ENCODE measurements at places on chromosomes 16 and 17. TPM values are rescaled to one million over a fixed set of nuclear protein-coding genes. Genes with fewer than 3 reads are reported as not detected.

- no peaks in the 10 kb centered on the region for H3K27me3 ChIP-seq
- no peak overlapping the region for H3K4me3 ChIP-seq
- H3K27ac ChIP-seq, result no peak overlapping the region
Observed at GRCh38 chr17:50966163-50966666, 100.1 kb upstream of the TOB1 start.

GRCh38 chr17:17794382-17794781 is 42.4 kb downstream of the SREBF1 start:
- no peak overlapping the region for H3K4me3 ChIP-seq
- peaks cover 38% of the 10 kb centered on the region for H3K36me3 ChIP-seq
- H3K27me3 ChIP-seq, result no peaks in the 10 kb centered on the region
- no peak overlapping the region for H3K27ac ChIP-seq

DNA sequence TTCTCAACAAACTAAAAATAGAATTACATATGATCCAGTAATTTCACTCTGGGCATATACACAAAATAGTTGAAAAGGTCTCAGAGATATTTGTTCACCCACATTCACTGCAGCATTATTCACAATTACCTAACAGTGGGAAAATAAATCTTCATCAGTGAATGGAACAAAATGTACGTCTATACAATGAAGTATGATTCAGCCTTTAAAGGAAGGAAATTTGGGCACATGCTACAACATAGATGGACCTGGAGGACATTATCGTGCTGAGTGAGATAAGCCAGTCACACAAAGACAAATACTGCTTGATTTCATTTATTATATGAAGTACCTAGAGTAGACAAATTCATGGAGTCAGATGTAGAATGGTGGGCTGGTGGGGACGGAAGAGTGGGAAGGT is 47.0 kb downstream of the MFSD11 start:
- no peaks in the 10 kb centered on the region for H3K27me3 ChIP-seq
- no peaks in the 10 kb centered on the region for H3K4me1 ChIP-seq
- H3K27ac ChIP-seq, result no peak overlapping the region
- H3K4me3 ChIP-seq, result no peak overlapping the region
- no peak for DNase-seq
- H3K36me3 ChIP-seq, result no peaks in the 10 kb centered on the region

- peaks cover 9% of the 10 kb centered on the region for H3K36me3 ChIP-seq
- H3K4me1 ChIP-seq, result no peaks in the 10 kb centered on the region
- no peak overlapping the region for H3K4me3 ChIP-seq
- no peaks in the 10 kb centered on the region for H3K27me3 ChIP-seq
- no peak overlapping the region for H3K27ac ChIP-seq
Observed at GRCh38 chr16:53220585-53220984, 165.8 kb downstream of the CHD9 start.

DNA sequence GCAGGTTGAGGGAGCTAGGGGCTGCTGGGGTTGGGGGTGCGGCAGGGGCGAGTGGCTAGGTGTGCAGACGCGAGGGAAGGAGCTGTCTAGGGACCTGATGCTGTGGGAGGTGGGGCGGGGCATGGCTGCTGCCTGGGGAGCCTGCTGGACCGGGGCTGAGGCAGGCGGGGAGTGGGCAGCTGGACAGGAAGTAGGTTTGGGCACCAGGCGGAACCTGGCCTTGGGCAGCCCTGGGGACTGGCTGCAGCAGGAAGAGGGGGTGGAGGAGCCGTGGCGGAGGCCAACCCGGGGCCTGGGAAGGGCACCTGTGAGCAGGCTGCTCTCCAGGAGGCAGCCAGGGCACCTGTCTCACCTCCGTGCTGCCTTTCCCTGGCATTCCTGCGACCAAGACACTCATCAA is 5.9 kb upstream of the DNASE1L2 start:
- no peak overlapping the region for H3K4me3 ChIP-seq
- H3K36me3 ChIP-seq, result peaks cover 15% of the 10 kb centered on the region
- H3K27ac ChIP-seq, result no peak overlapping the region
- DNase-seq, result no peak
- H3K4me1 ChIP-seq, result no peaks in the 10 kb centered on the region

- no peaks in the 10 kb centered on the region for H3K27me3 ChIP-seq
- DNase-seq, result peak; percentile 70
- peak overlapping the region; percentile 72 for H3K27ac ChIP-seq
- peaks cover 8% of the 10 kb centered on the region for H3K36me3 ChIP-seq
Observed at GRCh38 chr17:77098884-77099545, 41.8 kb upstream of the SEC14L1 start.

DNA sequence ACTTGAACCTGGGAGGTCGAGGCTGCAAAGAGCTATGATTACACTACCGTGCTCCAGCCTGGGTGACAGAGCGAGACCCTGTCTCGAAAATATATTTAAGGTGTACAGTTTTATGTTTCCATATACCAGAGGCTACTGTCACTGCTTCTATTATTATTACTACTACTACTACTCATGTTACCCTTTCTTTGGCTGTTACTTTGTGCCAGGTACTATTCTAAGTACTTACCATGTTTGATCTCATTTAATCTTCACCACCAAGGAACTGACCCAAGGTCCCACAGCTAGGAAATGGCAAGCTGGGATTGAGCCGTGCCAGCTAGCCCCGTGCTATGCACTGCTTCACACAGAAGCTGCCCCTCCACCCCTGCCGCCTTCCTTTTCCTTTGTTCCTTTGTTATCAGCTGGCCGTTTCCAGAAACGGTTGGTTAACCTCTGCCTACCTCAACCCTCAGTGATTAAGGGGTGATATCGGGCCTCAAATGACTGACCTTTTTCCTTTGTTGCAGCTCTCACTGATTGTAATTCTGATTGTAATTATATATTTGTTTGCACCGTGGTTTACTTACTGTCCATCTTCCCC is 78.4 kb downstream of the ABCC1 start:
- H3K27me3 ChIP-seq, result no peaks in the 10 kb centered on the region
- no peak overlapping the region for H3K4me3 ChIP-seq
- H3K36me3 ChIP-seq, result peaks cover 32% of the 10 kb centered on the region

- no peaks in the 10 kb centered on the region for H3K27me3 ChIP-seq
- H3K36me3 ChIP-seq, result no peaks in the 10 kb centered on the region
- peak overlapping the region; percentile 25 for H3K27ac ChIP-seq
- H3K4me3 ChIP-seq, result no peak overlapping the region
- DNase-seq, result no peak
- peaks cover 28% of the 10 kb centered on the region for H3K4me1 ChIP-seq
Observed at GRCh38 chr17:28747051-28747691, 3.4 kb downstream of the TRAF4 start.

DNA sequence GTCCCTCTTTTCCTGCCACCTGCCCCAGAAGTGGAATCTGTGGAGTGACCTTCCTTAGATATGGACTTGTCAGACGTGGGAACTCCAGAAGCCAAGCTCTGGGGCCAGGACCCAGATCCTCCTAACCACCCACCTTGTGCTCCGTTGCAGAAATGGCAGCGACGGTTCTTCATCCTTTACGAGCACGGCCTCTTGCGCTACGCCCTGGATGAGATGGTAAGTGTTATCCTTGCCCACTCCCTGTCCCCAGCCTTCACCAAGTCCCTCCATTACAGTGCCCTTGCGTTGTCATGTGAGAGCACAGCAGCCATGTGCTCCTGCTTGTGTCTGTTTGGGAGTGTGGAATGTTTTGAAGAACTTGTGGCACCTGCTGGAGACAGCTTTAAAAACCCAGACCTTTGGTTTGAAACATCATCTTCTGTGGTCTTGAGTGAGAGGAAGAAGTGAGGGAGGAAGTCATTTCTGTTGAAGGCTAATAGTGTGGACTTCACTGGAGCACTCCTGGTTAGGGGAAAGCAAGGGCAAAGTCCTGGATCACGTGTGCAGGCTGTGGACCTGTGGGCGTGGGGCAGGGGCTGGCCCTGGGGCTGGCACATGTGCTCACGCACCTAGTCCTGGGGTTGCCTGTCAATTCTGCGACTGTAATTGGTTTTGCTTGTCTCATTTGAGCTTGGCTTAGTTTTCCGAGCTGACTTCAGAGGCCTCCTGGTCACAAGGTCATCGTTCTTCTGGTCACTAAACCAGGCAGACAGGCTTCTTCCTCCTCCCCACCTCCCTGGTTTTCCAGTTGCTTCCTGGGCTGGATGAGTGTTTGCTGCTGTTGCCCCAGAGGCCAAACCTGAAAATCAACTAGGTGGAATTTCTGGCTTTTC is 35.8 kb downstream of the MPRIP start:
- no peak for DNase-seq
- no peak overlapping the region for H3K27ac ChIP-seq
- peaks cover 6% of the 10 kb centered on the region for H3K4me1 ChIP-seq
- no peak overlapping the region for H3K4me3 ChIP-seq

GRCh38 chr17:82241926-82242697 is 13.3 kb downstream of the SLC16A3 start:
- peaks cover 35% of the 10 kb centered on the region for H3K4me1 ChIP-seq
- H3K27me3 ChIP-seq, result no peaks in the 10 kb centered on the region
- H3K27ac ChIP-seq, result peak overlapping the region; percentile 7
- peaks cover 55% of the 10 kb centered on the region for H3K36me3 ChIP-seq

GRCh38 chr17:6796887-6797490 is 21.0 kb downstream of the FBXO39 start:
- no peak overlapping the region for H3K27ac ChIP-seq
- H3K27me3 ChIP-seq, result no peaks in the 10 kb centered on the region
- H3K4me3 ChIP-seq, result no peak overlapping the region
- H3K36me3 ChIP-seq, result no peaks in the 10 kb centered on the region
- DNase-seq, result no peak
- H3K4me1 ChIP-seq, result no peaks in the 10 kb centered on the region

DNA sequence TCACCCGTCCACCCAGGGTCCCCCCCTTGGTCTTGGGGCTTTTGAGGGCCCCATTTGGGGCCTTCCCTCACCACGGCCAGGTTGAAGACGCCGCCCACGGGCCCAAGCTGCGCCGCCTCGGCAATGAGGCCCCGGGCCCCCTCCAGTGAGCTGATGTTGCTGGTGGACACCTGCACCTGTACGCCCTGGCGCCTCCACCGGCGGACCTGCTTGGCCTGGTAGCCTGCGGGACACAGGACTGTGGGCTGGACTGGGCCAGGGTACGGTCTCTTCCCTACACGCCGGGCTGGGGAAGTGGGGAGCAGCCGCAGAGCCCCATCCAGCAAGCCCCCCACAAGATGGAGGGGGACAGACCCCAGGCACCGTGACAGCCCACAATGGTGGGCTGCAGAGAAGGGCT is 15.6 kb downstream of the FASN start:
- peaks cover 4% of the 10 kb centered on the region for H3K36me3 ChIP-seq
- H3K4me1 ChIP-seq, result no peaks in the 10 kb centered on the region

- H3K4me1 ChIP-seq, result peaks cover 11% of the 10 kb centered on the region
- H3K27ac ChIP-seq, result peak overlapping the region; percentile 72
- peaks cover 35% of the 10 kb centered on the region for H3K36me3 ChIP-seq
- H3K4me3 ChIP-seq, result no peak overlapping the region
Observed at GRCh38 chr16:57084996-57085395, 7.4 kb upstream of the CPNE2 start.

- DNase-seq, result peak; percentile 50
- H3K36me3 ChIP-seq, result no peaks in the 10 kb centered on the region
- peaks cover 4% of the 10 kb centered on the region for H3K4me1 ChIP-seq
- H3K27ac ChIP-seq, result no peak overlapping the region
Observed at GRCh38 chr16:82639666-82640336, 13.0 kb downstream of the CDH13 start.

DNA sequence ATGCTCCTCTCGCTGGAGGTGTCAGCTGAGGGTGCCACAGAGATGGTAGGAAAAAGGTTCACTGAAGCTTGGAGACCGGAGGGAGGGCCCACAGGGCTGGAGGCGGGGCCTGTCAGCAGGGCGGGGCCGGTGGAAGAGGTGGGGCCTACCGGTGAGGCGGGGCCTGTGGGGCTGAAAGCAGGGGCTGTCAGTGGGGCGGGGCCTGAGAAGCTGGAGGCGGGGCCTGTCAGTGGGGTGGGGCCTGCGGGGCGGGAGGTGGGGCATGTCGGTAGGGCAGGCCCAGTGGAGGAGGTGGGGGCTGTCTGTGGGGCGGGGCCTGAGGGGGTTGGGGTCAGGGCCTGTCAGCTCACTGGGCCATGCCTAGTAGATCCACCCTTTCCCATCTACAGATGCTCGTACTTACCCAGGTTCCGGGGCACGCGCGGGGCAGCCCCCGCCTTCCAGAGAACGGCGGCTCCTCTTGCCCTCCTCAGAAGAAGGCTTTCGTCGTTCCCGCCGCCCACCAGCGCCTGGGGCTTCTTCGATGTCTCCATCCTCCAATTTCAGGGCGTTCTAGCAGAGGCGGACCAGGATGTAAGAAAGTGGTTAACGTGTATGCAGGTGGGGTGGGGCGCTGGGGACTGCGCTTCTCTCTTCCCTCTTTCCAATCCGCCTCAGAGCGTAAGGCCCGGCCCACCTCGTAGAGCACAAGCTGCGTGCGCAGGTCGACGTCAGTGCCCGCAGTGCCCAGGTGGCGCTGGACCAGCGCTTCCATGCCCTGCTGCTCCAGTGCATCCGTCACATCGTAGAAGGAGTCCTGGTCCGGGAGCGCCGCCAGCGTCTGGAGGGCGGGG is 9.8 kb downstream of the TMEM208 start:
- no peaks in the 10 kb centered on the region for H3K4me1 ChIP-seq
- no peaks in the 10 kb centered on the region for H3K36me3 ChIP-seq
- H3K27me3 ChIP-seq, result no peaks in the 10 kb centered on the region
- DNase-seq, result peak; percentile 89
- no peak overlapping the region for H3K4me3 ChIP-seq

GRCh38 chr16:5678371-5678770 is 580.8 kb upstream of the EEF2KMT start:
- H3K36me3 ChIP-seq, result no peaks in the 10 kb centered on the region
- no peak overlapping the region for H3K27ac ChIP-seq
- no peaks in the 10 kb centered on the region for H3K27me3 ChIP-seq
- DNase-seq, result no peak
- no peaks in the 10 kb centered on the region for H3K4me1 ChIP-seq

DNA sequence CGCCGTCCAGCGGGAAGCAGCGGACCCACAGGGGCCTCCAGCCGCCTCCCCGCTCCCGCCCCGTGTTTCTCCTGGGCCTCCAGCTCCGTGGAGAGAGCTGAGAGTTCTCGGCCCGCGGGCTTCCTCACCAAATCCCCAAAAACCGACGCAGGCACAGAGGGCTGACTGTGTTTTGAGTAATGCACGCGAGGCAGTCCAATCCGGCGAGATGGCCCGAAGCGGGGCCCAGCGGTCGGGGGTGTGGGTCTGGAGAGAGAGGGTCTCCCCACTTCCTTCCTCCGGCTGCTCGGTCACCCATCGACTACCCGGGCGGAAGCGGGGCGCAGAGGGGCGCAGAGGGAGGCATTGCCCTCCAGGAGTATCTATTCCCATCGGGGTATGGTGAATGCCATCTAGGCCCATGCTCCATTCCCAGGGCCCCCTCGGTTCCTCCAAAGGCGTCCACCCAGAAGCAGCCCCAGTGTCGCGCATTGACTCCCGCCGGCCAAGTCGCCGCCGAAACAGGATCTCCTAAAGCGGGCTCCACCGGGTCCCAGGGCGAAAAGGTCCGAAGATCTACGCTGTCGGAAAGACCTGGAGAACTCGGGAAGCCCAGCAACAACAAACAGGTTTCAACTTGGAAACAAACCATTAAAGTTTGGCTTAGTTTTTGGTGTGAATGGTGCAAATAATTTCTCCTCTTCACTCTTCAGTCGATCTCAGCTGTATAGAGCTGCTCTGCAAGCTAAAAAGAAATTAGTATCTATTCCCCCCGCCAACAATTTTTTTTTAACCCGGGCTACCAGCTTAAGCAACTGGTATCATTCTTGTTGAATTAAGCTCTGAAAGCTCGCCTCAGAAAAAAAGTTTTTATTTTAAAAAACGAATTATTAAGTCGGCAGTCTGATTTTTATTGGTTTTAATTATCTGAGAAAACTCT is 19.2 kb upstream of the HOXB13 start:
- H3K4me3 ChIP-seq, result no peak overlapping the region
- no peaks in the 10 kb centered on the region for H3K36me3 ChIP-seq
- no peak for DNase-seq
- no peak overlapping the region for H3K27ac ChIP-seq
- peaks cover 40% of the 10 kb centered on the region for H3K27me3 ChIP-seq

The SMPD3 gene
- 6.1 TPM for total RNA-seq

The HAS3 gene
- 2.8 TPM for total RNA-seq

The SOCS1 gene
- total RNA-seq, result 12.8 TPM

The DRC3 gene
- total RNA-seq, result 2.4 TPM

The HID1 gene
- total RNA-seq, result 25.2 TPM

The SMYD4 gene
- 34.4 TPM for total RNA-seq

The G6PC1 gene
- total RNA-seq, result not detected

All from naive thymus-derived CD4-positive, alpha-beta T cell (primary cell).